Epithelial cell of proximal tubule (primary cell): ENCODE measurements at places on chromosomes 2 and 18.

- DNase-seq = no peak
These were observed 106.4 kb downstream of the PID1 start for GRCh38 chr2:229164545-229165249.

GRCh38 chr2:176813621-176814049 lies 399.0 kb upstream of the HNRNPA3 start:
- DNase-seq = no peak

DNA sequence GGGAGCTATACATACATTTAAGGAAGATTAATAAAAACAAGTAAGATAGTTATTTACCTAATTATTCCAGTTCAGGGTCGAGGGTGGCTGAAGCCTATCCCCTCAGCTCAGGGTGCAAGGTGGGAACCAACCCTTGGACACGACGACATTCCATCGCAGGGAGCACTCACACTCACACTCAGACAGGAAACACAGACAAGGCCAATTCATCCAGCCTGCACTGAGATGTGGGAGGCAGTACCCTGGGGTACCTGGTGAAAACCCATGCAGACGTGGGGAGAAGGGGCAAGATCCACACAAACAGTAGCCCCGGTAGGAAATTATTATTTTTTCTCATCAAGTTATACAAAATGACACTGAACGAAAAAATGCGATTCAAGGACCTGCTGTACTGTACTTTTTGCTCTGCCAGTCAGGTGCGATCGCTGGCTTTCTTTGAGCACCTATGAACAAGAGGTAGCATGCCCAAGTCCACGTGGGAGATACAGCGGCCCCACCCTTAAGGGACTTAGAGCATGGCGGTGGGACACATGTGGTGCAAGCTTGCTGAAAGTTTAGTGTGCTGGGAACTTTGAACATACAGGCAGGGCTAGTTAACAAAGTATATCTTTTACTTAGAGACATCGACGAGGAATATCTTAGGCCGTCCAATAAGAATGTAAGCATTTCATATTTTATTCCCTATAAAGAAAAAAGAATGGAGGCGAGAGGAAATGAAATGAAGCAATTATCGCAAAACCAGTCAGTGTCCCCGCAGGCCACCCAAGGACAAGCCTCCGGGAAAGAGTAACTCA lies 624 bp downstream of the METTL8 start:
- DNase-seq = no peak

GRCh38 chr2:95158891-95159619 lies 593 bp downstream of the ZNF514 start:
- DNase-seq = no peak

DNA sequence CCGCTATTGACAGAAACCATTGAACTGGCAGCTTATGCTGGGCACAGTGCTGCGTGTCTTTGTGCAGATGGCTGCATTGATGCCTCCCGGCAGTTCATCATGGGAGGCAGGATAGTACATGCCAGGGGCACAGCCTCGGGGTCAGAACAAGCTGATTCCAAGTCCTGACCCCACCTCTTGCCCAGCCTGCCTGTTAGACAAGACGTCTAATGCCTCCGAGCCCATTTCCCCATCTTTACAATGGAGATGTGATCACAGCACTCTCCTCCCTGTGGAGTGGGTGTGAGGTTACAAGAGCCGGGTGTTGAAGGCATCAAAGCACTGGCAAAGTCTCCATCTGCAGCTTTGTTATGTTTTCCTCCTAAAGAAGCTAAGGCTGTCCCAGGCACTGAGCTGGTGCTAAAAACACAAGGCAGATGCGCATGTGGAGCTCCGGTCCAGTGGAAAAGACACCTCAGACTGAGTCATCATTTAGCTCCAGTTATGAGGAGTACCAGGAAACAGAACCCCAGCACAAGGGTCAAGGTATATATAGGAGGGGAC lies 125.7 kb upstream of the EPAS1 start:
- no peak for DNase-seq

DNA sequence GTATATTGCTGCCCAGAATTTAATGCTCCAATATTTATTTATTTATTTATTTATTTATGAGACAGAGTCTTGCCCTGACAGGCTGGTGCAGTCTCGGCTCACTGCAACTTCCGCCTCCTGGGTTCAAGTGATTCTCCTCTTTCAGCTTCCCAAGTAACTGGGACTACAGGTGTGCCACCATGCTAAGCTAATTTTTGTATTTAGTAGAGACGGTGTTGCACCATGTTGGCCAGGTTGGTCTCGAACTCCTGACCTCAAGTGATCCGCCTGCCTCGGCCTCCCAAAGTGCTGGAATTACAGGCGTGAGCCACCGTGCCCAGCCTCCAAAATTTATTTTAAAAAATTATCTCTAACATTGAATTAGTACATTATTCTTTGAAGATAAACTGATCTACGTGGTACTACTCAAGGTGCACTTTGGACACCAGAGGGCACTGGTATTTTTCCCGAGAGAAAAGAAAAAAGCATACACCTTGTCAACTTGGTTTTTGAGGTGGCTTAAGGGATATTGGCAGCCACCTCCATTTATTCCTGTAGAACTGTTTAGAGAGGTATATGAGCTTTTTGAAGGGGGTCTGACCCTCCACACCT lies 1.4 kb upstream of the IDH1 start:
- no peak for DNase-seq

DNA sequence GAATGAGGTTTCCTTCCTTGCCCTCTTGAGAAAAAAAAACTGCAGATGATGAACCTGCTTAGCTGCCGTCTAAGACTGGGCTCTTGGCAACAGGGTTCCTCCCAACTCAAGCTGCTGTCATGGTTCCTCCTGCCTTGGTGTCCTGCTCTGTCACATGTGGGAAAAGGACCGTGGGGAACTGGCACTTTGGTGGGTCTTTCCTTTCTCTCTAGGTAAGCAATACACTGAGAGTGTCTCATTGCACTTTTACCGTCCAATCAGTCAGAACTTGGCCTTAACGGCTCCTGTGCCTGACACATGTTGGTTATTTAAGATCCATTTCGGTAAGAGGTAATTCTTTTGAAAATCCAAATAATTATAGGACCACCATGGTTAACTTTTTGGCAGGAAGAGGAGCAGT lies 60.8 kb upstream of the RNF152 start:
- DNase-seq = no peak

DNA sequence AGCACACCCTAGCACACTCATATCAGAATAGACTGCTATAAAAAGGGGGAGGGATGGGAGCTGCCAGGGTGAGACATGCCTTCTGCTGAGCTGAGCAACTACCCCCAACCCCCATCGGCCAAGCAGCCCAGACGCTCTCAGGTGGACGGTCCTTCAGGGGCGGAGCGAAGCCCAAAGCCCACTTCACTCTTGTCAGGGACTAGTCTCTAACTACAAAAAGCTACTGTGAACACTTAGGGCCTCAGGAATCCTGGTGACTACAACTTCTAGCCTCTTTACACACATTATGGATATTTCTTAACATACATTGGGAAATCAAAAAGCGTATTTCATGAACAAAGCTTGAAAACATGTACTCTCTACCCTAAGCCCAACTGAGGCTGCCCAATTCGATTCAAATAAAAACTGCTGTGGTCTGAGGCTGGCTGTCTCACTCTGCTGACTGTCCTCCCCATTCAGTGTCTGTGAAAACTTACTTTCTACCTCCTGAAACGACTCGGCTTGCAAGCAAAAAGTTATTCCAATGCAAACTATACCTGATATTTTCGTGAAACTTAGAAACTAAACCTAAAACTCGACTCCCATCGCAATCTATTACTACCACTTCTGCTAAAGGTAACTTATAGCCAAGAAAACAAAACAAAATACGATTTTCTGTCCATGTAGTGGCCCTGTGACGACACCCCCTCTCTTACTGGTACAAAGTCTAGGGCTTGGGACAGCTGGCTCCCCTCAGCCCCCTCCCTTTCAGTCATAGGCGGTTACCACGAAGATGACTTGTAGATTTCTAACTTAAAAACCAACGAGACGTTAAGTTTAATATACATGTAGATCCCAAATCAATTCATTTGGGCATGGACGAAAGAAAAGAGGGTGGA lies 1.2 kb downstream of the SERTAD2 start:
- no peak for DNase-seq

GRCh38 chr2:173427887-173428668 lies 73.4 kb downstream of the CDCA7 start:
- DNase-seq = no peak

GRCh38 chr2:152815634-152816257 lies 97.3 kb downstream of the ARL6IP6 start:
- no peak for DNase-seq

- DNase-seq = no peak
These were observed 486.1 kb upstream of the UBE2E3 start for GRCh38 chr2:180494286-180494685.

- no peak for DNase-seq
These were observed 371.8 kb downstream of the EPHA4 start for GRCh38 chr2:221200184-221200839.

DNA sequence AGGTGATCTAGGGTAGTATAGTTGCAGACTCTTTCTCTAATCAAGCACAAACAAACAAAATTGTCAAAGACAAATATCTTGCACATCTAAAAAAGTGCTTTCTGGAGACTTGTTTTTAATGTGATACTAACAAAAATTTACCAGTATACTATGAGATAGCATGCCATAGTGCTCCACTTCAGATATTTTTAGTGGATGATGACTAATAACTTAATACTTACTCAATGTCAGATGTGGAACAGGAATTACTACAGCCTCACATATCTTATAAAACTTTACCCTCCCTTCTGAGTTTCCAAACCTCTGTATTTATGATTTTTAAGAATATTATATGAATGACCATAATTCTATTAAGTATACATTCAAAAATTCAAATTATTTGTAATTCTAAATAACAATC lies 1162.0 kb upstream of the SLC39A10 start:
- DNase-seq = no peak

GRCh38 chr2:127864877-127865276 lies 6.9 kb upstream of the POLR2D start:
- DNase-seq = no peak

DNA sequence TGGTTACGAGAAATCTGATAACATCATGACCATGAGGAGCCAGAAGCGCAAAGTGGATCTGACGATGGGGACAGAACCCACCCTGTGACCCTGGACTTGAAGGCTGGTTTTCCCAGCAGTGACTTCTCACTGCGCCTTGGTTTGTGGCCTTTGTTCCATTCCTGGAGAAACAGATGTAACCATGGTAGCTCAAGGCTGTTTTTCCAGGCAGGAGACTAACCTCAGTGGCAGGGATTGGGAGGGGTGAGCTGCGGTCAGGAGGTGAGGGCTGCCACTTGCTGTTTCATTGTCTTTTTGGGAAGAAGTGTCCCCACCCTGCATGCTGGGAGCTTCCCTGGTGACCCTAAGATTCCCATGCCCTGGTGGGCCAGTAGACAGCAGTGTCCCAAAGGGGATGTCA lies 116.4 kb upstream of the SMAD2 start:
- DNase-seq = no peak

DNA sequence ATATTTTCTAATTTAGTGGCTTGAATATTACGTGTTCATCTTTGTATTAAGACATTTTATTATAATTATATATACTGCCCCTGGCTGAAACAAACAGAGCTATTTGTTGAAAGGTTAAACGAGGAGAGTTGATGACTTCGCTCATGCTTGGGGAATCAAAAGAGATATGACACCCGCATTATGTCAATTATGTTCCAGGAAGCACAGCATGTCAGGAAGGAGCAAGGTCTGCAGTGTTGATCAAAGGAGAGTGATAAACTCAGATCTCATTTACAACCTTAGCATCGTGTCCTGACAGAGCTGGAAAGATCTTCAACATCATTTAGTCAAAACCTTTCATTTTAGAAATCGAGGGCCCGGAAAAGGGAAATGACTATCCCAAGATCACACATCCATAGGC lies 510.1 kb downstream of the TDRD15 start:
- no peak for DNase-seq

GRCh38 chr2:51722311-51722710 lies 690.4 kb upstream of the NRXN1 start:
- DNase-seq = no peak

GRCh38 chr2:47321411-47322031 lies 81.4 kb upstream of the MSH2 start:
- no peak for DNase-seq

DNA sequence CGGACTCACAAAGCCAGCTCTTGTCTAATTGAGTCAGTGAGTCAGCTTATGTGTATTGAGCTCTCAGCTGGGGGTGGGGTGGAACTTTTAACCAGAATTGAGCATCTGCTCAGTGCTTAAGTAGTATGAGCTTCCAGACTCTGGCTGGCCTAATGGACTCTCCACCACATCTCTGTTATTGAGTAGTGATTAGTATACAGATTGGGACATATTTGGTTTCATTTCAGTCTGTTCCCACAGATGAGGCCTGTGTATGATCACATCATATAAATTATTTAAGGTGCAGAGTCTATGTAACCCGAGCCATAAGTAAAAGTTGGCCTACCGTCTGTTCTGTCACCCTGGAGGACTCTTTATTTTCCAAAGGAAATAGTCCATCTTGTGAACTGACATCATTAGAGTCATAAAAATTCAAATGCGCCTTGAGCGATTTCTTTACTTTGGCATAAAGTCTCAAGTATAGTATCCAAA lies 152.1 kb downstream of the THSD7B start:
- DNase-seq = no peak

- no peak for DNase-seq
These were observed 28.8 kb upstream of the EVA1A start for GRCh38 chr2:75589391-75590105.

DNA sequence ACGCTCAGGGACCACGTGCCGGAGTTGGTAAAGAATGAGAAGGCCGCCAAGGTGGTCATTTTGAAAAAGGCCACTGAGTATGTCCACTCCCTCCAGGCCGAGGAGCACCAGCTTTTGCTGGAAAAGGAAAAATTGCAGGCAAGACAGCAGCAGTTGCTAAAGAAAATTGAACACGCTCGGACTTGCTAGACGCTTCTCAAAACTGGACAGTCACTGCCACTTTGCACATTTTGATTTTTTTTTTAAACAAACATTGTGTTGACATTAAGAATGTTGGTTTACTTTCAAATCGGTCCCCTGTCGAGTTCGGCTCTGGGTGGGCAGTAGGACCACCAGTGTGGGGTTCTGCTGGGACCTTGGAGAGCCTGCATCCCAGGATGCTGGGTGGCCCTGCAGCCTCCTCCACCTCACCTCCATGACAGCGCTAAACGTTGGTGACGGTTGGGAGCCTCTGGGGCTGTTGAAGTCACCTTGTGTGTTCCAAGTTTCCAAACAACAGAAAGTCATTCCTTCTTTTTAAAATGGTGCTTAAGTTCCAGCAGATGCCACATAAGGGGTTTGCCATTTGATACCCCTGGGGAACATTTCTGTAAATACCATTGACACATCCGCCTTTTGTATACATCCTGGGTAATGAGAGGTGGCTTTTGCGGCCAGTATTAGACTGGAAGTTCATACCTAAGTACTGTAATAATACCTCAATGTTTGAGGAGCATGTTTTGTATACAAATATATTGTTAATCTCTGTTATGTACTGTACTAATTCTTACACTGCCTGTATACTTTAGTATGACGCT lies 5.8 kb downstream of the MYCN start:
- DNase-seq = no peak

- DNase-seq = no peak
These were observed 160.2 kb downstream of the FBXO15 start for GRCh38 chr18:73987247-73987980.

- no peak for DNase-seq
These were observed 140.0 kb upstream of the CYP1B1 start for GRCh38 chr2:38215993-38216392.
